Activated CD8-positive, alpha-beta T cell treated with anti-CD3 and anti-CD28 coated beads for 36 hours (primary cell): ENCODE measurements at places on chromosomes 3 and 15. TPM values are rescaled to one million over a fixed set of nuclear protein-coding genes. Genes with fewer than 3 reads are reported as not detected.

DNA sequence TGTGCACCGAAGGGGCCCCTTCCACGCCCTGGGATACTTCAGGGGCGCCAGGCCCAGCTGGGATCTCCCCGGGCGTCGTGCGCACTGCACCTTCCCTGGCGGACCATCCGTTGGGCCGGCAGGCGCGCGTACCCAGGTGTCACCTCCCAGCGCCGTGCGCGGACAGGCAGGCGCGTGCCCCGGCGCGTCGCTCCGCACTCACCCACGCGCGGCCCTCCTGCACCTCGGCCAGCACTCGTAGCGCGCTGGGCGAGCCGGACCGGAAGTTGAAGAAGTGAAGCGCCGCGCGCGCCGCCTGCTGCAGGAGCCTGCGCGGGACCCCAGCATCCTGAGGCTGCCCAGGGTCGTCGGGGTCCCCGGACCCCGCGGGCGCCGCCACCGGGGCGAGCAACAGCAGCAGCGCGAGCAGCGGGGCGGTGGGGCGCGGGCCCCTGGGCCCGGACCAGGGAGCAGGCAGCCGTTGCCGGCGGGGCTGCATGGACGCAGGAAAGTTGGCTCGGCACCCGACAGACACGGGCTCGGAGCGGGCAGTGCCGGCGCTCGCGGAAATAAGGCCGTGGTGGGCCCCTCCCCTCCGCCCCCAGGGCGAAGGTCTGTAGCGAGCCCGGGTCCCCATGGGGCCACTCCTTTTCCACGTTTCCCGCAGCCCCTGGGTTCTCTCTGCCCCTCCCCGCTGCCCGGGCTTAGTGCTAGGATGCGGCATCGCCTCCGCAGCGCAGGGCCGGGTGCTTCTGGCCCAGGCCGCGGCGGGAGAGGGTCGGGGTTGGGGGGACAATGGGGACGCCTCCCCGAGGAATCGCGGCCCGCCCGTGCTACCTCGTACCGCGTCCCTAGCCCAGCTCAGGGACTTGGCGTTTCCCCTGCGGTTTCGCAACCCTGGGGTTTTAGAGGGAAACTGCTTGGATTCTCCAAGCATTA, at the start of gene RARRES1:
Gene RARRES1, minus strand, starts transcription at position 520 of the 918 bp plus-strand sequence. Its CDS starts 42 bp downstream, at position 478.
- DNase-seq: peak; percentile 63
- H3K4me1 ChIP-seq: peaks cover 16% of the 10 kb centered on the region
- H3K36me3 ChIP-seq: peaks cover 14% of the 10 kb centered on the region
- peak within 1 kb of the TSS; percentile 56 for H3K4me3 ChIP-seq
- no peak within 1 kb of the TSS for H3K27ac ChIP-seq

DNA sequence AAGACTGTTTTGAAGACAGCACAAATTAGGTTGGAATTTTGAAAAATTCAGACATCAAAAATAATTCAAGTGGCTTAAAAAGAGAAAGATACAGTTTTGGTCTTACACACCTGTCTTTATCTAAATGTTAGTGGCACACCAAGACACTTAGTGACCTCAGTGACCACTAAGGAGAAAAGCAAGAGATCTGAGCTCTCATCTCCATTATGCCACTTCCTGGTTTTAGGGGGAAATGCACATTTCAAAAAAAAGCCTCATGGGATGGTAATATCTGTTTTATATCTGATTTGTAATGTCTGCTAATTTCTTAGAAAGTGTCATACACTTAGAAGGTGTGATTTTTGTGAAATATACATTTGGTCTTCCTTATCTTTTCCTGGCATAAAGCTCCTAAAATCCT, 16.4 kb downstream of the IL12A start:
- DNase-seq: no peak
- H3K27me3 ChIP-seq: no peaks in the 10 kb centered on the region

DNA sequence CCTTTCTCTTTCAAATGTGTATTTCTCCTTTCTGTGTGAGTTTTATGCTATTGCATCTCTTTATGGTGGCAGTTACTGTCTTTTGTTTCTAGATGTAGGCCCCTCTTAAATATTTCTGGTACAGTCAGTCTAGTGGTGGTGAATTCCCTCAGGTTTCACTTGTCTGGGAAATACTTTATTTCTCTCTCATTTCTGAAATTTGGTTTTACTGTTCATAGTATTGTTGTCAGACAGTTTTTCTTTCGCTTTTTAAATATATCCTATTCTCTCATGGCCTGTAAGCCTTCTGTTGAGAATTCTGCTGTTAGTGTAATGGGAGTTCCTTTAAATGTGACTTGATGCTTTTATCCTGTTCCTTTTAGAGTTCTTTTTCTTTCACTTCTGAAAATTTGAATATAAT, 874.0 kb downstream of the PLOD2 start:
- no peak overlapping the region for H3K4me3 ChIP-seq
- no peaks in the 10 kb centered on the region for H3K27me3 ChIP-seq
- DNase-seq: no peak
- H3K27ac ChIP-seq: no peak overlapping the region

DNA sequence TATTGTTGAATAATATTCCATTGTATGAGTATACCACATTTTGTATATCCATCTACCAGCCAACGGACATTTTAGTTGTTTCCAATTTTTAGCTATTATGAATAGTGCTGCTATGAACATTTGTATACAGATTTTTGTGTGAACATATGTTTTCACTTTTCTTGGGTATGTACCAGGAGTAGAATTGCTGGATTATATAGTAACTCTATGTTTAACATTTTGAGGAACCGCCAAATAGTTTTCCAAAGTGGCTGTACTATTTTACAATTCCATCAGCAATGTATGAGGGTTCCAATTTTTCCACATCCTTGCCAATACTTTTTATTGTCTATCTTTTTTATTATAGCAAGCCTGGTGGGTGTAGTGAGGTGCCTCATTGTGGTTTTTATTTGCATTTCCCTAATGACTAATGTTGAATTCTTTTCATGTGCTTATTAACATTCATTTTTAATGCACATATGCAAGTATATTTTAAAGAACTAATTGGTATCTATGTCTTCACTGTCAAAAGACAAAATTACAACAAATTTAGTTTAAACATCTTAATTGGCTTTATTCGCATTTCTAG, 77.5 kb upstream of the PIAS1 start:
- H3K4me3 ChIP-seq: no peak overlapping the region
- no peaks in the 10 kb centered on the region for H3K36me3 ChIP-seq
- no peak for DNase-seq
- H3K27ac ChIP-seq: no peak overlapping the region
- no peaks in the 10 kb centered on the region for H3K4me1 ChIP-seq

DNA sequence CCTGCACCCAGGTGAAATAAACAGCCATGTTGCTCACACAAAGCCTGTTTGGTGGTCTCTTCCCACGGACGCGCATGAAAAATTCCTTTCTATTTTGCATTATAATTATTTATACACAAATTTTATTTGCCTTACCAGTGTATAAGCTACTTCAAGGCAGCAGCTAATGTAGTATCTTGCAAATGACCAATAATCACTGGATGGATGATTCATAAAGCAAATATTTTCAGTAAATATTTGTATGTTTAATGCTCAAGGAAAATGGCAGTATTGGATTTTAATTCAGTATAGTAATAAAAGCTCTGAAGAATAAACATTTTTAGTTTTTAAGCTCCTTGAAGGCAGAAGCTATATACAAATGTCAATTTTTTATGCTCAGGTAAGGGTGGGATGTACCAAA, 158.7 kb upstream of the NANOGP8 start:
- no peak overlapping the region for H3K27ac ChIP-seq
- no peaks in the 10 kb centered on the region for H3K36me3 ChIP-seq
- no peak for DNase-seq
- no peaks in the 10 kb centered on the region for H3K4me1 ChIP-seq
- no peak overlapping the region for H3K4me3 ChIP-seq
- H3K27me3 ChIP-seq: peaks cover 1% of the 10 kb centered on the region

CPLX3 gene
- not detected for total RNA-seq
